Kasumi-1 (cell line): ENCODE measurements at places on chromosomes 16 and 17.

DNA sequence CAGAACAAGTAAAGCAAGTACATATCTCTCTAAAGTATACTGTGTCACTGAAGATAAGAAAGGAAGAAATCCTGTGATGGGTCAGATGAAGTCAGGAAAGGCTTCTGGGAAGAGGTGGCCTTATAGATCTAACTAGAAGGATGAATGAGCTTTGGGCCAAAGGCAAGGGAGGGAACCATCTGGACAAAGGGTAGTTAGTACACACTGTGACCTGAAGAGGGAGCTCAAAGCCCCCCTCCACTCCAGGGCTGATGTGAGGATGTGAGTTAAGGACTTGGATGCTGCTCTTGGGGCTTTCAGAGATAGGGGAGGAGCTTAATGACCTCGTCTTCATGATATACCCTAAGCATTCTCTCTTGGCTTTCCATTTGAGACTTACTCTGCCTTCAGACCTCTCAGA, 185.3 kb upstream of the CACNG3 start:
- DNase-seq, result peak; percentile 32

GRCh38 chr16:87295661-87296531, 21.3 kb downstream of the C16orf95 start:
- DNase-seq, result no peak

- no peak for DNase-seq
Observed at GRCh38 chr17:29980261-29980660, 38.8 kb downstream of the EFCAB5 start.

DNA sequence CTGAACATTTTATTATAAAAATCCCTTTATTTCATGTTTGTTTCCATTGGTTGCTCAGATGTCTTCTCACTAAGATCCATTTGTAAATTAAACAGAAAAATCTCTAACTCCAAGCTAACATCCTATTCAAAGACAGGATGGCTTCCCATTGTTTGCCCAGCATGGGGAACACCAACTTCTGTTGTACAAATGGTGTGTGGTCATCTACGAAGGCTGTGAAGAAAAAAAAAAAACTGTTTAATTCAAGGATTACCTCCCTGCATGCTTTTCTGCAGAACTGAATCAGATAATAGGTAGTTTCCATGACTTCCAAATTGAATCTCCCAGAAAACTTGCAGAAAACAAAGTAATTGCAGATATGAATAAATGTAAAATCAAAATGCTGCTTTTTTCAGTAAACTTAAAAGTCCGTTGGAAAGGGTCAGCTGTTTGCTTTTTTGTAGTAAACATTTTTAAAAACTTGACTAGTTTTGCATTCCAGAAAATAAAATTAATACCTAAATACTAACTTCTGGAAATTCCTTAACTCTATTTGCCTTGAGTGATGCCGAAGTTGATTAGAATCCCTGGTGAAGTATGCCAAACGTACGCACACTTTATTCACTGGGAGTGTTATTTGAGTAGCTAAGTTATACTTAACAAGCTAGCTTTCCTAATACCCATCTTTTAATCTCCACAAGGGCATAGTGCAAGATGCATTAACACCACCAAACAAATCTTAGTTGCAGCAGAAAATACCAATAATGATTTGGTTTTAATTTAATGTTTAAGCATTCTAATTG, 7.7 kb downstream of the SALL1 start:
- DNase-seq, result no peak

GRCh38 chr17:38727736-38728135, 2.4 kb upstream of the CISD3 start:
- DNase-seq, result no peak

DNA sequence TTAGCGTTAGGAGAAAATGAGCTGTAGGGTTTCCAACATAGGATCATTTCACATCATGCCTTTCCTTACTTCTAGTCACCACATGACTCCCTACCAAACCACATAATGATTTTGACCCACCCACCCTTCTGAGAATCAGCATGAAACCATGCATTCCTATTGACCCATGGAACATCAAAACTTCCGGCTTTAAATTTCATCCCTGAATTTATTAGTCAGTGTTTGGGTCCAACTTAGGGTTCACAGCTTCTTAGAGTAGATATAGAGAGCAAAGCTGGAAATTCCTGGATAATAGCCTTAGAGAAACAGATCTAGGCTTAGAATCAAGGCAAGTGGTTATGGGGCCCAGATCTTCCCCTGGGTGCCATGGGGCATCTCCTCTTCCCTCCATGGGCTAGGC, 162.6 kb downstream of the TOX3 start:
- DNase-seq, result no peak

DNA sequence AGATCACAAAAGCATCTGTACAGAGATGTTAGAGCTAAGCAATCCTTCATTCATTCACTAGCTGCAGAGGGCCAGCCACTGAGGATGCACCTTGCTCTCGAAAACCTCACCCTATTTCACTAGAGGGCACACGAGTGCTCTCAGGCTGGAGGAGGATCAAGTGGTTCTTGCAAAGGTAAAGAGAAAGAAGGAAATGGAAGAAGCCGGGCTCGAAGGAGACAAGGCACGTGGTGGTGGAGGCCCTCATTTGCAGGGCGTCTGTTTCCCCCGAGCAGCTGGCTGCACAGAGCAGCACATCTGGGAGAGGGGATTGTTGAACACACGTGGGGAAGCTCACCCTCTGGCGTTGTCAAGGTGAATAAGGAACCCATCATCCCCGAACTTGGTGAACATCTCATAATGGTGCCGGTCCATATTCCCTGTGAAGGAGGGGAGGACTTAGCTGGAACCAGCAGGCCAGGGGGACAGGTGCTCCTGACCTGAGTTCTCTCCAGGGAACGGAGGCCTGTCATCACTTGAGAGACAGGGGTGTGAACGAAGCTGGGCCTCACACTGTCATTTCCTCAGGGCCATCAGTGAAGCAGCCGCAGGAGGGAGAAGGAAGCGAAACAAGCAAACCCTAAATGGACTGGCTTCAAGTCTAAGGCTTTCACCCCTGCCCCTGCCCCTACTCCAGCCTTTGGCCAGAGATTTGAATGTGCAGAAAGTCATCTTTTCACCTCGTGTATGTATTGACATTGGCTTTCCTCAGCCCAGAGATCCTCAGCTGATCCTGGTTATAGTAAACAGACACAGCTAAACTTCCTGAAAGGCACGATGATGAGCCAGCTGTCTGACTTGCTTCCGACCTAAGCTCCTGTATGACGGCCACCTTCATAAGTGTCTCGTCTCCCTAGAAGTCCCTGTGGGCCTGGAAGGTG, 27.6 kb downstream of the PRKAR1A start:
- no peak for DNase-seq

DNA sequence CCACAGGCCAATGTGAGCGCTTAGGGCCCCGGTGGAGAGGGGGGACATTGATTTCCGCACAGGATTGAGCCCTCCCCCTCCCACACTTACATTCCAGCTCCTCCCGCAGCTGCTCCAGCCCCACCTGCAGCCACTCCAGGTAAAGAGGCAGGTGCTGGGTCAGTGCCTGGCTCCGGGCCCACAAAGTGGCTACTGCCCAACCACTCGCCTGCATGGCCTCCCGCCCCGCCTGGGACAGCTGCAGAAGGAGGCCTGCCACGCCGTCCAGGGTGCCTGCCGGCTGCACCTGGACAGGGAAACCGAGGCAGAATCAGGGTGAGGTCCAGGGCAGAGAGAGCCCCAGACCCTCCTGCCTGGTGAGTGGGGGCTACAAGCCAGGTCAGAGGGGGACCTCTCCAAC, 46.3 kb downstream of the RMI2 start:
- DNase-seq, result no peak

DNA sequence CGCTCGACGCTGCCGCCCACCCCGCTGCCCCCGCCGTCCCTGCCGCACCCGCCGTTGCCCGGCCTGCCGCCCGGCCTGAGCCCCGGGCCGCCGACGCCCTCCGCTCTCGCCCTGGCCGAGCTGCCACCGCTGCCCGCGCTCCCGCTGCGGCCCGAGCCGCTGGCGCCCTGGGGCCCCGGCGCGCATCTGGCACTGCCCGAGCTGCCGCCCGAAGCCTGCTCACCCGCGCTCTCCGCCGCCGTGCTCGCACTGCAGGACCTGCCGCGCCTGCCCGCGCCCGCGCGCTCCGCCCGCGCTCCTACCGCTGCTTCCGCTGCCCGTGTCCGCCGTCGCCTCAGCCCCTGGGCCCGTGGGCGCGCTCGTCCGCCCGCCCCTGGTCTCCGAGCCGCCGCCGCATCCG, 8.4 kb upstream of the CLDN9 start:
- DNase-seq, result no peak

DNA sequence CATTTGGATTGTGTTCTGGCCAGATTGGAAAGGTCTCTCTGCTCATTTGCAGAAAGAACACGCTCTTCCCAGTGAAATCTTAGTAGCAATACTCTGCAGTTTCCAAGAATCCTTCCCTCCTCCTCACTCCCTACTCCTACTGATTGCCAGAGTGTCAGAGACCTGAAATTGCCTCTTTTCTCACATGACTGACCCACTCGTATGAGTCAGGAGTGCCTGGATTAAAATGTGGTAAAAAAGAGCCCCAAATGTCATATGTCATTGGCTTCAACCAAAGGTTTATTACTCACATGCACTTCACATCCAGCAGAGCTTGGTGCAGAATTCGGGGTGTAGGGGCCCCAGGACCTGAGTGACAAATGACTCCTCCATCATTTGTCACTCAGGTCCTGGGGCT, 39.7 kb upstream of the IRX3 start:
- DNase-seq, result no peak

- DNase-seq, result no peak
Observed at GRCh38 chr16:79401782-79402181, 198.8 kb downstream of the MAF start.

GRCh38 chr17:71936977-71937376, 183.8 kb upstream of the SOX9 start:
- DNase-seq, result no peak

GRCh38 chr17:29561554-29562517, 5.0 kb downstream of the ABHD15 start:
- DNase-seq, result no peak

GRCh38 chr17:28239271-28239624, 79.8 kb upstream of the TMEM97 start:
- DNase-seq, result no peak

DNA sequence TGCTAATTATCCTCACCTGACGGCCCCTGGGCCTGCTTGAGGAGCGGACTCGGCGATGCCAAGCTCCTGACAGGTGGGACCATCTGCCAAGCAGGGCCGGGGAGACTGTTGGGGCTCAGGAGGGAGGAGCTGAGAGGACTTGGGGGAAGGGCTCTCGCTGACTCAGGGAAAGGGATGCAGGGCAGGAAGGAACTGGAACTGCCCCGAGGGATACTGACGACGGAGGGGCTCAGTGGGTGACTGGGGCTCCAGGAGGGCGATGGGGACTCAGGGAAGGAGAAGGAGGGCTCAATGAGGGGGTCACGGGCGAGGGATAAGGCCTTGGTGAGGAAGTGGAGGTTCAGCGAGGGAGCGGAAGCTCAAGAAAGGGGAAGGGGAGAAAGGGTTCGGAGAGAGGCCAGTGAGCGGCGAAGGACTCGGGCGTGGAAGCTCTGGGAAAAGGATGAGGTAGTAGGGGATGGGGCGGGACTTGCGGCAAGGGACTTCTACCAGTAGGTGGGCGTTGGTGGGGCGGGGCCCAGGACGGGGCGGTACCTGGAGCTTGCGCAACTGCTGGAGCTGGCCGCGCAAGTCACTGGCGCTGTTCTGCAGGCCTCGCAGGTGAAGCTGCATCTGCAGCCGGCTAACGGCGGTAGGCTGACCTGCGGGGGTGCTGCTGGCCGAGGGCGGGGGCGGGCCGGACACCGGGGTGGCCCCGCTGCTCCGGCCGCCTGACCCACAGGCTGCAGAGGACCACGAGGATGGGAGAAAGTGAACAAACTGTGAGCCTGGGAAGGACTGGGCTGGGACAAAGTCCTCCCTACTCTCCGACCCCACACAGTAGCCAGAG, 46.5 kb downstream of the SRCIN1 start:
- peak; percentile 51 for DNase-seq

DNA sequence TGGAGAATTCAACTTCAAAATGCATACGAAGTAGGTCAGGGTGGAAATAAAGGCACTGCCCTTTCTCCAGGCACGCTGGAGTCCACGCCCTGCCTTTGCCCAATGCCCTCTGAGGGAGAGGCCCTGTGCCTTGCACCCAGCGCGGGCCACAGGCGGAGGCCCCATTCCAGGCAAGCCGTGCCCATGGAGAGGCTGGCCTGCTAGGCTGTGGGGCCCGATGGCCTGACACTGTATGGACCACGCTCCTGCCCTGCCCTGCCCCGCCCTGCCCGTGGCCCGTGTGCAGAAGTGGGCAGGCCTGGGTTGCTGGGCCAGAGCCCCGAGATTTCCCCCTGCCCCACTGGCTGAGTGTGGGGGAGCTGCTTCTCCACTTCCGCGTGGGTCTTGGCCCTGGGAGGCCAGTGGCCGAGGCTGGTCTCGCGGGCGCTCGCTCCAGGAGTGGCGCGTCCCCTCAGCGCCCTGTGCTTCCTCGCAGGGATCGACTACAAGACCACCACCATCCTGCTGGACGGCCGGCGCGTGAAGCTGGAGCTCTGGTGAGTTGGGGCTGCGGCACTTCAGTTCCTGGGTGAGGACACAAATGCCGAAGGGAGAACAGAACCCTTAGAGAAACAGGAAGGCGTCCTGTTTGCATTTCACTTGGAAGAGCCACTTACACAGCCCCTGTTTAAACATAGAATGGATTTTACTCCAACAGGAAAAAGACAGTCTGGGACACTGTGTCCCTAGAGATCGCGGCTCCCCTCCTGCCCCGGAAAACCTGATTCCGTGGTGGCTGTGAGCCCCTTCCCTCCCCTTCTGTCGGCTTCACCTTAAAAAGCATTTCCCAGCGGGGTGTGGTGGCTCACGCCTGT, 13.8 kb upstream of the WFIKKN1 start:
- DNase-seq, result no peak

GRCh38 chr17:81511804-81512561, 616 bp downstream of the ACTG1 start:
- peak; percentile 55 for DNase-seq

DNA sequence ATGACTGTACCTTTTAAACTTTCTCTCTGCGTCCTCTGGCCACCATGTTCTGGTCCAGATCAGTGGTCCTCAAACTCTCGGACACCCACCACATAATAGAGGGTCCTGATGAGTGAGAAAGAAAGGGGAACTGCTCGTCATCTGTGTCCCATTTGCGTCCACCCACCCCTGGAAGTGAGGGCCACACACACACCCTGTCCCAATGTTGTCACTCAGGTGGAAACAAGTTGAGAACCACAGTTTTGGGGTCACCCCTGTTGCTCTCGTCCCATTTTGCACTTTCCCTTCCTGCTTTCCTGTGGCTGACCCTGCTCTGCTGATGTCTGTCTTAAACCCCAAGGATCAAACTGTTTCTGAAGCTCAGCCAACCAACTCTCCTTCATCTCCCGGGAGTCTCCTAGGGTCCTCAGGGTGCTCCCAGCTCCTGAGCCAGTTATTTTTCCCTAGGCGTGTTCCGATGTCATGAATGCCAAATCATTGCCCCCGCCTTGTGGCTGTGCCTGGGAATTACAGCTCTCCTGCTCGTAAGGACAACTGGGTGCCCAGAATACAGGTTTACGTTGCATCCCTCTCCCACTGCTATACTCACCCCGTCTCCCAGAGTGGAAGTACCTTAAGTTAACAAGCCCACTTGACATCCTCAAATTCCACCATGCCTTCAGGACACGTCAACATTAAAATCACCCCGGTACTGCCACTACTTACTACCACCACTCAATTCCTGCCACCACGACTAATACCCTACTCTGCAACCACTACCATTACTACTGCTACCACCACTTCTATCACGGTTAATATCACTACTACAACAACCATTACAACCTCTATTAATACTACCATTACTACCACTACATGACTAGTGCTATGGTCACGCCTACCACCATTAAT, 26.0 kb upstream of the HNF1B start:
- peak; percentile 15 for DNase-seq

GRCh38 chr17:15263206-15263579, 1.9 kb downstream of the PMP22 start:
- DNase-seq, result no peak
